Activated naive CD4-positive, alpha-beta T cell treated with anti-CD3 and anti-CD28 coated beads, Interleukin-2, amount 50 U/mL, for 72 hours (primary cell): ENCODE measurements at places on chromosomes 2 and 18. TPM values are rescaled to one million over a fixed set of nuclear protein-coding genes. Genes with fewer than 3 reads are reported as not detected.

DNA sequence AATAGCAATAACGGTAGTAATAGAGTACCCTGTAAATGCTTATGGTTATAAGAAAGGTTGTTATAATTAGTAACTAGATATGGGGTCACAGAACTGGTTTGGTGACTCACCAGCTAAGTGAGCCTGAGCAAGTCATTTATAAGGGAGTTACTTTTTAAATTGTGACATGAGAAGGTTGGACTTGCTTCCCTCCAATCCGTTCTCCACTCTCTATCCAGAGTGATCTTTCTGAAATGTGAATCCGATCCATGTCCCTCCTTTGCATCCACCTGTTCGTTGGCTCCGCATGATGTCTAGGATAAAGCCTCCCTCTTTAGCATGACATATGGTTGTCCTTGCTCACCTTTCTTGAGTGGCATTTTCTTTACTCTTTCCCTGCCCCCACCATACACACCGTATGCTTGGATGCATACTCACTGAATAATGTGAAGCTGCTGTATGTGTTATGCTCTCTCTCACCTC lies 83.1 kb downstream of the CDC42EP3 start:
- no peak for DNase-seq

GRCh38 chr2:226707499-226707898 lies 92.1 kb downstream of the IRS1 start:
- DNase-seq, result no peak

DNA sequence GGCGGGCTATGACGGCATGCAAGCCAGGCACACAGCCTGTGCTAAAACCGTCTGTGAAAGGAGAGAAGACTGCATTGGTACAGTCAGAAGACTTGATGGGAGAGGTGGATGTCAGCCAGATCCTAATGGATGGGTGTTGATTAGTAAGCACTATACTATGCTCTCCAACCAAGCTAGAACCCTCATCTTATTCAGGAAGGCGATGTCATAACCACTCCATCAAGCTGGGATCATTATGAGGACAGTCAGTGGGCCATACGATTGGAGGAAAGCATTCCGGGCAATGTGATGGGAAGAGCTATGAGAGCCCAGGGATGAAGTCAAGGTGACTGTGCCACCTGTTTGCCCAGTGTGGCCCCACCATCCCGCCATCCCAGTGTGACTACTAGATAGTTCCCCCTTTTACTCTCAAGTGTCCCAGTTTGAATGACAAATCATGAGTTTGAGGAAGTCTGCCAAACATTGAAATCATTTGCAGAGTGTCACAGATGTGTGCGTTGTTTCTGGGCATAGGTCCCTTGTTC lies 66.4 kb downstream of the MRPS9 start:
- no peak for DNase-seq

DNA sequence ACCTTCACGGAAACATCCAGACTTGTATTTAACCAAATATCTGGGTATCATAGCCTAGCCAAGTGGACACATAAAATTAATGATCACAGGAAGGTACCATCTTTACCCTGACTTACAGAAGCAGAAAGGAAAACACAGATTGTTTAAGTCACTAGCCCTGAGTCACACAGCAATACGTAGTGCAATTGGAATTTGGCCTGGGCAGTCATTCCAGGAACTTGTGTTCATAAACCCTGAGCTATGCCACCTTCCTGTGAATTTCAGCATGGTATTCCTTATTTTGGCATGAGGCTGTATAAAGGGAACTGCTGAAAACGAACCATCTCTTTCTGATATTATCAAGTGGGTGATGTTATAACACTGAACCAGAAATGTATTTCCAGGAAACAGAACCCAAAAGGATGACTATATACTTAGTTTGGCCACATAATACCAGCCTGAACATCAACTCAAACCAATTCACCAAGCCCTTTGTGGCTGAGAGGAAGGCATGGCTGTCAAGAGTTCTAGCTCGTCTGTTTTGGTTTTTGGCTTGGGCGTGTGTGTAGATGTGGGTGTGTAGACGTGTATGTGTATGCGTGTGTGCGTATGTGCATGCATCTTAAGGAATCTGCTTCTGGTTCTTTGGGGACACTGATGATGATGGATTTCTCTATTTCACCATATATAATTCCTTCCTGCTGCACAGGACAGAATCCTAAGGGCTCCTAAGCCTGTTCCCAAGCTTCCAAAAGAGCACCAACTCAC lies 533.4 kb upstream of the ID2 start:
- no peak for DNase-seq

GRCh38 chr2:138956116-138956515 lies 175.9 kb upstream of the NXPH2 start:
- DNase-seq, result no peak

DNA sequence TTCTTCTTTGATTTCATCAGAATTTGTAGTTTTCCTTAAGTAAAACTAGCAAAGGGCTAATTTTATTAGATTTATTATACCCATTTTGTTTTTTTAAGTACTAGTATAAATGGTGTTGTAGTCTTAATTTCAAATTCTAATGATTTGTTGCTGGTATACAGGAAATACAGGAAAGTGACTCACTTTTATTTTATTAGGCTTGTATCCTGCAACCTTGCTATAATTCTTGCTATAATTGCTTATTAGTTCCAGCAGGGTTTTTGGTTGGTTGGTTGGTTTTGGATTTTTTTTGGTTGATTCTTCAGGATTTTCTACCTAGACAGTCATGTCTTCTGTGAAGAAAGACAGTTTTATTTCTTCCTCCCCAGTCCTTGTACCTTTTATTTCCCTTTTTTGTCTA lies 110.6 kb upstream of the IL1R2 start:
- DNase-seq, result no peak

DNA sequence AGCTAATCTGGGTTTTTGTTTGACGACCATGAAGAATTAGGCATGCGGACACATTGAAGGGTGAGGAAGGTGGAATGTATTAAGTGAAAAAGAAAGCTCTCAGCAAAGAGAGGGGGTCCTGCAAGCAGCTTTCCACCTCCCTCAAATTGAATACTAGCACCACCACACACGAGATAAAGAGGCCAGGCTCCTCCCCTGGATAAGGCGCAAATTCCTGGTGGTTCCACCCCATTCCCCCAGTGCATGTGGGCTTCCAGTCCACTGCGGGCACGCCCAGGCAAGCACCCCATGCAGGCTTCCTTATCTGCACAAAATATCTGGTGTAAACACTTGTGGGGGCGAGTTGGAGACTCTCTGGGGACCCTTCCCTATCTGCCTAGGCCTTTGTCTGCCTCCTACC lies 857.3 kb downstream of the CPS1 start:
- no peak for DNase-seq

GRCh38 chr2:3254442-3254941 lies 123.1 kb downstream of the EIPR1 start:
- DNase-seq, result no peak

- DNase-seq, result no peak
These were observed 32.3 kb downstream of the PTPN2 start for GRCh38 chr18:12851716-12852115.

GRCh38 chr18:56374007-56374655 lies 264.3 kb downstream of the TXNL1 start:
- DNase-seq, result no peak

- peak; percentile 33 for DNase-seq
These were observed 7.2 kb downstream of the MTHFD2 start for GRCh38 chr2:74205596-74205995.

DNA sequence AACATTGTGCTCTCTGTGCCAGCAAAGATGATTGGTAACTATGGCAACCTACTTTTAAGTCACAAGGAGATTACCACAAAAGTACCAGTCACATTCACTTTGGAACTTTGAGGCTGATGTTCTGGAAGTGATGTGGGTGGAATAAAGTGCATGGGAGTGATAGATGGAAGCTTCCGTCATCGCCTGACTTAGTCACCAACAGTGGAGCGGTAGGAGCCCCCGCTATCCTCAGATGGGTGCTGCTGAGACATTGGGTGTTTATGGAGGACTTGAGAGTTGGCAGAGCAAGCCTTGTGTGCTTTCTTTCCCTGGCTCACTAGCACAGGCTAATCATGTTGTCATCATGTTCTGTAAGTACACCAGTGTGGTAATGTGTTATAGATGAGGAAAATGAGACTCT lies 4.6 kb downstream of the PPP1R7 start:
- peak; percentile 33 for DNase-seq

DNA sequence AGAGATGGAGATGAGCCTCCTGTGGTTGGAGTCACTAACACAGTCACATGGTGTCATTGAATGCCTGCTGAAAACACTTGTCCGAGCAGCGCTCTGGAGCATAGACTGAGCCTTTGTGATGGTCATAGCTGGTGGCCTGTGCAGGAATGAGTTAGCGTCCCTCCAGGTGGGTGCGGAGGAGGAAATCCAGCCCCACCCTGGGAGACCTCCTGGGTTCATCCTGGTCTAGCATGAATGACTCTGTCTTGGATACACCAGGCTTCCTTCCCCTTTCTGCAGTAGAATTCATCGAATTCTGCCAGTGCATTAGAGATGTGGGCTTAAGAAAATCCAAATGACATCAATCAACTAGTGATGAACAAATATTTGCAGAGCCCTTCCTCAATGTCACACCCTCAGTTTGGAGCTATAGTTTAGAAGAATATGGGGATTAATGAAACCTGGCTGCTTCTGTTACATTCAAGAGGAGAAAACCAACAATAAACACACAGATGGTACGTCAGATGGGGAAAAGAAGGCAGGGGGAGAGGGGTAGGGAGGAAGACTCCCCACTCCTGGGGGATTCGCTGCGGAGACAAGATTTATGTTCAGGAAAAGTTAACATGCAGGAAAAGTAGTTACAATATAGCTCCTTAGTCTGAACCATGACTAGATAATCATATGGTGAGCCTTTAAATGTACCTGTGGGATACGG lies 136.7 kb downstream of the DDX1 start:
- DNase-seq, result no peak

GRCh38 chr2:11393711-11394236 lies 49.3 kb upstream of the ROCK2 start:
- no peak for DNase-seq

- DNase-seq, result no peak
These were observed 897.3 kb upstream of the DDX18 start for GRCh38 chr2:116917196-116917595.

GRCh38 chr18:59428018-59428417 lies 69.0 kb upstream of the LMAN1 start:
- DNase-seq, result no peak

DNA sequence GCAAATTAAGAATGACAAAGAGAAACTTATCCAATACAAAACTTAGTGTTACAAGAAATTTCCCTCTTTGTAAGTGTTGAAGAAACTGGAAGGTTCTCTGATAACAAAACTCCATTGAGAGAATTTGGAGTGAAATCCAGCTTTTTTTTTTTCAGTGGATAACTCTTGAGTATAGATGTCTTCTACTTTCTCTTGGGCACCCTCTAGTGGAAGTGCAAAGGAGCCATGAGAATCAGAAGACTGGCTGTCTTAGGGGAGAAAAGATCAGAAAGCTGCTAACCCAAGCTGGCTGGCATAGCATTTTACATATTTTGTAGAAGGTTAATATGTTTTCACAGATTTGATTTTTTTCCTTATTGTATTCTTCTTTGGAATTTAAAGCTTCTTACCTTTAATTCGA lies 138.8 kb upstream of the SATB2 start:
- DNase-seq, result no peak

GRCh38 chr2:143875295-143876233 lies 644.4 kb downstream of the ZEB2 start:
- DNase-seq, result no peak

Gene AKAIN1
- not detected for total RNA-seq

Gene FTCDNL1
- 0.55 TPM for total RNA-seq

Gene PIEZO2
- total RNA-seq, result not detected

Gene MATN3
- not detected for total RNA-seq

Gene SNTG2
- 2.6 TPM for total RNA-seq

Gene LCT
- total RNA-seq, result 0.11 TPM

Gene MYO5B
- 0.41 TPM for total RNA-seq

Gene WDR43
- 64.1 TPM for total RNA-seq

Gene C2orf66
- 0.53 TPM for total RNA-seq

Gene CCDC68
- total RNA-seq, result not detected

Gene NAT8
- total RNA-seq, result not detected

Gene DSG4
- not detected for total RNA-seq
